ENCODE measurements at places on chromosomes 13 and 19.

GRCh38 chr19:57813919-57814504 lies 701 bp downstream of the ZNF552 start:
- no peak for DNase-seq

DNA sequence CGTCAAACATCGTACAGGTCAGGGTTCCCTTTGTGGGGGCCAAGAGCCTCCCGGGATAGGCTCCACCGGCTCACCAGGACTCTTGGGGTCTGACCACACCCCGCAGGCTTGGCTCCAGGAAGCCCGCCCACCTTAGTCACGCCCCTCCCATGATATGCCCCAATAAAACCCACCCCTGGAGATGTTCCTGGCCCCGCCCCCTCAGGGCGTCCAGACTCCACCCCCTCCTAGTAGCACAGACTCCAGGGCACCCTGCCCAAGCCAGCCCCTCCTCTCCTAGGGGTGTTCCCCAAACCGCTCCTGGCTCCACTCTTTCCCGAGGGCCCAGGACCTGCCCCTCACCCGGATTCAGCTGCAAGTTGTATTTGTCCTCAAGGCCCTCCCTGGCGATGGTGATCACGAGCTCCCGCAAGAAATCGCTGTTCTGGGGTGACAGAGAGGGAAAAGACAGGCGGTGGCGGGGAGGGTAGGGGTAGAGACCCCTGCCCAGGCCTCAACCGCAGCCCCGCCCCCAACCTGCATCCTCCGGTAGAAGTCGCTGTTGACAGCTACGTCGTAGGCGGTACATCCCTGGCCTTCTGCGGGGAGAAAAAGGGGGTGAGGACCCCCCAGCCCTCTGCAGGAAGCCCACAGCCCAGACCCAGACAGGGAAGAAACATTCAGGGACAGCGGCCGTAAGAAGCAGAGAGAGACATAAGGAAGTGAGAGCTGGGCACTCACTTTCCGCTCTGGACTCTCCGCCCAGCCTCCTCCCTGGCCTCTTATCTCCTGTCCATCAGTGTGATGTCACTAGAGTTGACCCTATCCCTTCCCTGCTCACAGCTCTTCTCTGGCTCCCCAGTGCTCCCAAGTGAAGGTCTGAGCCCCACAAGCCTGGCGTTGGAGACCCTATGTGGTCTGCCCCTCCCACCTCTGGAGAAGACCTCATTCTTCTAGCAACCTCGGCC lies 3.9 kb downstream of the PIH1D1 start:
- DNase-seq: no peak

- no peak for DNase-seq
Observed at GRCh38 chr13:27403203-27403678, 21.2 kb upstream of the GTF3A start.

- DNase-seq: no peak
Observed at GRCh38 chr19:7811989-7812388, 18.0 kb upstream of the EVI5L start.

DNA sequence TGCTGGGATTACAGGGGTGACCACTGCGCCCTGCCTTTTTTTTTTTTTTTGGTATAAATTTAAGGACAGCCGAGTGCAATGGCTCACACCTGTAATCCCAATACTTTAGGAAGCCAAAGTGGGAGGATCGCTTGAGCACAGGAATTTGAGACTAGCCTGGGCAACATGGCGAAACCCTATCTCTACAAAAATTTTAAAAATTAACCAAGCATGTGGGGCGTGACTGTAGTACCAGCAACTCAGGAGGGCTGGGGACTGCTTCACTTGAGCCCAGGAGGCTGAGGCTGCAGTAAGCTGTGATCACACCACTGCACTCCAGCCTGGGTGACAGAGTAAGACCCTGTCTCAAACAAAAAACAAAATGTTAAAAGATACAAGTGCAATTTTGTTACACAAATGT lies 21.5 kb downstream of the ZNF574 start:
- DNase-seq: no peak

GRCh38 chr13:97018029-97018819 lies 23.9 kb upstream of the OXGR1 start:
- DNase-seq: no peak

GRCh38 chr19:50842130-50842529 lies 8.8 kb upstream of the KLK15 start:
- DNase-seq: no peak

DNA sequence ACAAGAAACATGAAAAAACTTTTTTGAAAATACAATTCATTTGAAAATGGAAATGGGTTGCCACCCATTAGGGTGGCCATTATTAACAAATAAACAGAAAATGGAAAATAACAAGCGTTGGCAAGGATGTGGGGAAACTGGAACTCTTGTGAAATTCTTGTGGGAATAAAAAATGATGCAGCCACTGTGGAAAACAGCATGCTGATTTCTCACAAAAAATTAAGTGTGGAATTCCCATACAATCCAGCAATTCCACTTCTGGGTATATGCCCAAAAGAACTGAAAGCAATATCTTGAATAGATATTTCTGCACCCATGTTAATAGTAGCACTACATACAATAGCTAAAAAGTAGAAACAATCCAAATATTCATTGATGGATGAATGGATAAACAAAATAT lies 165.2 kb downstream of the DCLK1 start:
- no peak for DNase-seq

GRCh38 chr13:67554286-67554685 lies 324.1 kb upstream of the PCDH9 start:
- no peak for DNase-seq

GRCh38 chr19:18453269-18454024 lies 15.5 kb upstream of the ISYNA1 start:
- DNase-seq: no peak

DNA sequence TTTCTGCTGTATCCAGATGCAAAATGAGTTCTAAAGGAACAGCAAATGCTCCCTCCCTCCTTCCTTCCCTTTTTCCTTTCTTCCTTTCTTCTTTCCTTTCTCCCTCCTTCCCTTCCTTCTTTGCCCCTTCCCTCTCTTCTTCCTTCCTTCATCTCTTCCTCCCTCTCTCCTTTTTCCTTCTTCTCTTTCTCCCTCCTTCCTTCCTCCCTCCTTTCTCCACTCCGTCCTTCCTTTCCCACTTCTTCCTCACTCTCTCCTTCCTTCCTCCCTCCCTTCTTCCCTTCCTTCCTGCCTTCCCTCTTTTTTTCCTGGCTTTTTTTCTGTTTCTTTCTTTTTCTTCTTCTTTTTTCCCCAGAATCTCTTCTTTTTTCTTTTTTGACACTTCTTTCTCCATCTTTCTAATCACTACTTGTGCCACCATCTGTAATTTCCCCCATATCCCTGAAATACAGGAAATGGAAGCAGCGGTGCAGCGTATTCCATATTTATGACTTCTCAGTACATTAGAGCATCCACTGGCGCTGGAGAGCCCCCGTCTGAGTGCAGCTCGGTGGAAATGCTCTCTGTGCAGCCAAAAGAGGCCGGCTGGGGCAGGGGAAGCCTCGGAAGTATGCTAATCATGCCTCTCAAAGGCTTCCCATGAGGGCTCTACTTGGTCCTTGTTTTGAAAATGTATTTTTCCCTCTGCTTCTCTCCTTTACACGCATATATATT lies 275.6 kb downstream of the TSHZ3 start:
- DNase-seq: no peak

GRCh38 chr19:54160182-54160811 lies 776 bp upstream of the LENG1 start:
- no peak for DNase-seq

DNA sequence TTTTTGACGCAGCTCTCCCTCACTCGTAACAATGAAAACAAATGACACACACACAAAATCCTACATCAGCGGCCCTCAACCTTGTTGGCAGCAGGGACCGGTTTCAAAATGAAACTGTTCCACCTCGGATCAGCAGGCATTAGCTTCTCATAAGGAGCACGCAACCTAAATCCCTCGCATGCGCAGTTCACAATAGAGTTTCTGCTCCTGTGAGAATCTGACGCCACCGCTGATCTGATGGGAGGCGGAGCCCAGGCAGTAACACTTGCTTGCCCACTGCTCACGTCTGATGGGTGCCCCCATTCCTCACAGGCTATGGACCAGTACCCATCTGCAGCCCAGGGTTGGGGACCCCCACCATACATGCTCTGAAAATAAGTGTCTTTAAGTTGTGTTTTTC lies 43.4 kb downstream of the DHRS12 start:
- no peak for DNase-seq

DNA sequence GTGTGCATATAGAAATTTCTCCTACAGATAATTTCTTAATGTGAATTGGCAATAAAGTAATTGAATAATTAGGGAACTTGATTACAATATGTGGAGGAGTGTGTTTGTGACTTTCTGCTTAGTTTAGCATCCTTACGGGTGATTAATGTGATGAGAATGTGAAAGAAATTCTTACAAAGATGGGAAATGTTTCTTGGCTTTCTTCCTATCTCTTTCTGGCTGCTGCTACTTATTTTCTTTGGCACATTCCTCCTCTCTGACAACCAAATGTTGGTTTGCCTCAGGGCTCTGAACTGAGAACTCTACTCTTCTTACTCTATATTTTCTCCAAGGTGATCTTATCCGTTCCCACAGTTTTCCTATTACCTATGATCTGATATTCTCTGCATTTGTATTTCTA lies 300.1 kb downstream of the TBC1D4 start:
- DNase-seq: peak; percentile 44

DNA sequence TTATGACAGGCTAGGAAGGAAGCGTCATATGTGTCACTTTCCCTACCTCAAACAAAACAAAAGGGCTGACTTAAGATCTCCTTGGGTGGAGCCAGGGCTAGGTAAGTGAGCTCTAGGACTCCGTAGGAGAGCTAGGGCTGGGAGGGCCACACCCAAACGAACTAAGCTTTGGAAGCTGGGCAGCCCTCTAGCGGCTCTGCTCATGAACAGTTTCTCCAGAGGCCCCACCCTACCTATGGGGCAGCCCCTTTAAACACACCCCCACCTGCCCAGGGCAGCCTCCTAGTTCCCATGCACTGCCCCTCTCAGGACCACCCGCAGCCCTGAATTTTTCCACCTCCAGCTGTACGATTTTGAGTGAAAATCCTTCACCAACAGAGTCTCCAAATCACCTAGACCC lies 3.5 kb downstream of the PEG3 start:
- DNase-seq: no peak

GRCh38 chr13:109151696-109152095 lies 522.3 kb downstream of the MYO16 start:
- DNase-seq: no peak

DNA sequence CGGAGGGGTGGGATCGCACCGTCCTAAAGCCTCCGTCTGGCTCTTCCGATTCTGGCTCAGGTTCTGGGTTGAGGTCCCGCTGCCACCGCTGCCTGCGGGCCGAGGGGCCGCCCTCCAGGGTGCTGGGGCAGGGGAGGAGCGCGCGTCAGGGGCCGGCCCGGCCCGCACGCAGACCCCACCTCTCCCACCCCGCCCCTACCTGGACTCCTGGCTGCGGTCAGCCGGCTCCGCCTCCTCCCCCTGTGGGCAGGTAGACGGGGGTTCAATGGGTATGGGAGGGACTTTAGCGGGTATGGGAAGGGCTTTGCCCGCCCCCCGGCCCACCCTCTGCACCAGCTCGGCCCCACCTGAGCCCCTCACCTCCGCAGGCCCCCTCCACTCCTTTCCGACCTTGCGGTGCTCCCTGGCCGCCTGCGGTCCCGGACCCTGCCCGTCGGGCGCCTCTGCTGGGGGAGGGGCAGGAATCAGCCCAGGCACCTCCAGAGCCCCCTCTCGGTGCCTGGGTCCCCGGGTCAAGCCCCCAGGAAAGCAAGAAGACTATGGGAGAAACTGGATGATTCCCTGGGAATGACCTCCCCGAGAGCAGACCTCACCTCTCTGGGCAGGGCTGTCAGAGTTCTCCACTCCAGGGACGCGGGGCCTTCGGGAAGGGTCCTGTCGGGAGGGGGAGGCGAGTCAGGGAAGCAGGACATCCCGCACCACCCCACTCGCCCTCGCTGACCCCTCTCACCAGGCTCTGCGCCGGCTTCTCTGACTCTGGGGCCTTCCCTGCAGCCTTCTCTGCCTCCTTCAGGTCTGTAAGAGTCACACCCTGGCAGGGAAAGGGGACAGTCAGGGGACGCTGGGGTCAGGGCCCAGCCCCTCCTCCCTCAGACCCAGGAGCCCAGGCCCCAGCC lies 17.0 kb downstream of the EPS8L1 start:
- DNase-seq: no peak

DNA sequence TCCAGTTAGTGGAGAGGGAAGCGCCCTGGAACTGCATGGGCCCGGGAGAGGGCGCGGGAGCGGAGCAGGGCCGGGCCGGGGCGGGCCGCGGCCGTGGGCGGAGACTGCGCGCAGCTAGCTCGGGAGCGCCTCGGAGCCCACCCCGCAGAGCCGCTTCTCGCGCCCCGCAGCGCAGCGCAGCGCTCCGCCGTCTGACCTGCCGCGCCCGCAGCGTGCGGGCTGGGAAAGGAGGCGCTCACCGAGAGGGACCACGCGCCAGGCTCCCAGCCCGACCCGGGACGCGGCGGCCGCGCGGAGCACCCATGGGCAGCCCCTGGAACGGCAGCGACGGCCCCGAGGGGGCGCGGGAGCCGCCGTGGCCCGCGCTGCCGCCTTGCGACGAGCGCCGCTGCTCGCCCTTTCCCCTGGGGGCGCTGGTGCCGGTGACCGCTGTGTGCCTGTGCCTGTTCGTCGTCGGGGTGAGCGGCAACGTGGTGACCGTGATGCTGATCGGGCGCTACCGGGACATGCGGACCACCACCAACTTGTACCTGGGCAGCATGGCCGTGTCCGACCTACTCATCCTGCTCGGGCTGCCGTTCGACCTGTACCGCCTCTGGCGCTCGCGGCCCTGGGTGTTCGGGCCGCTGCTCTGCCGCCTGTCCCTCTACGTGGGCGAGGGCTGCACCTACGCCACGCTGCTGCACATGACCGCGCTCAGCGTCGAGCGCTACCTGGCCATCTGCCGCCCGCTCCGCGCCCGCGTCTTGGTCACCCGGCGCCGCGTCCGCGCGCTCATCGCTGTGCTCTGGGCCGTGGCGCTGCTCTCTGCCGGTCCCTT lies at the start of gene MLNR:
MLNR (plus strand) TSS at position 303 of the 820 bp plus-strand sequence; CDS start at position 303, 0 bp downstream.
- DNase-seq: no peak

DNA sequence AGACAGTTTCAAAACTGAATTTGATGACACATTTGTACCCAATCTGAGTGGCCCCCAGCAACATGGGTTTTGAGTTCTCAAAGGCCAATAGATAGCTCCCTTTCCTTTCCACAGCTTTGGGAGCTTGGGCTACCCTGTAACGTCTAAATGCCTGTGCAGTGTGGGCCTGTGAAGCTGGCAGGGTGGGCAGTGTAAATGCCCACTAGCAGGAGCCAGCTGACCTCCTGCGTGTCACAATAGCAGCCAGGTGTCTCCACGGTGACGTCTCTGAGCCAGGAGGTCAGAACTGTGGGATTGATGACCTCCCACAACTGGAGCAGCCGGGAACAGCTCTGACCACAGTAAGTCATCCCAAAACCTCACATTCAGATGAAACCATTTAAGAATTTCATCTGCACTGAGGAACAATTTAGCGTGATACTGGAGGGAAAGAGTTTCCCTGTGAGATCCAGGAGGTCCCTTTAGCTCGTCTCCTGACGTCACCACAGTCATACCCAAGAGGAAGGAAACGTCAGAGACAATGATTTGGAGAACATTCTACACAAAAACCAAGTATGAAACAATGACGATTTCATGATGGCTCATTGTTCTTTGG lies at the start of gene IPO5:
IPO5 (plus strand) TSS at position 300 of the 595 bp plus-strand sequence. CDS start 23,022 bp downstream, outside the sequence.
- no peak for DNase-seq
